Right renal cortex interstitium (tissue), 3 donors: ENCODE measurements at places on chromosomes 4 and X. TPM values are rescaled to one million over a fixed set of nuclear protein-coding genes. Genes with fewer than 3 reads are reported as not detected.

RNF150 gene
- 24.9 TPM for polyA plus RNA-seq

NLGN4X gene
- 14.4 TPM for polyA plus RNA-seq

CENPE gene
- 16.6 TPM for polyA plus RNA-seq

IL3RA gene
- polyA plus RNA-seq: 13.1 TPM

F8A2 gene
- not detected for polyA plus RNA-seq

TRPC5OS gene
- 0.14 TPM for polyA plus RNA-seq

DNA sequence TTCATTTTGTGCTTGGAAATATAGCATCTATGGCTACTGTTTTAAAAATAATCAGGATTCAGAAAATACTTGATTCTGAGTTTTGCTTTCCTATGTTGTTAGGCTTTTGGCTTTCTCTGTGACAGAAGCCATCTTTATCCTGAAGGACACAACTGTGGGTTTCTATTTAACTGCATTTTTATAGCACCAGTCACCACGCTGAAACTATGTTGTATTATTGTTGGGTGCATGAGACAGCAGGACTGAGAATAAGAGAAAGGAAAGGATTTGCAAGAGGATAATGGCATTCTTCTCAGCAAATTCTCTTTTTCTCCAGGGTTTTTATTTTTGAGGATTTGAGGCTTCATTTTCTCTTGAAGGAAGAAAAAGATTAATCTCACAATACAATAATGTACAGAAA is 10.1 kb upstream of the NEUROG2 start:
- no peak for DNase-seq

DNA sequence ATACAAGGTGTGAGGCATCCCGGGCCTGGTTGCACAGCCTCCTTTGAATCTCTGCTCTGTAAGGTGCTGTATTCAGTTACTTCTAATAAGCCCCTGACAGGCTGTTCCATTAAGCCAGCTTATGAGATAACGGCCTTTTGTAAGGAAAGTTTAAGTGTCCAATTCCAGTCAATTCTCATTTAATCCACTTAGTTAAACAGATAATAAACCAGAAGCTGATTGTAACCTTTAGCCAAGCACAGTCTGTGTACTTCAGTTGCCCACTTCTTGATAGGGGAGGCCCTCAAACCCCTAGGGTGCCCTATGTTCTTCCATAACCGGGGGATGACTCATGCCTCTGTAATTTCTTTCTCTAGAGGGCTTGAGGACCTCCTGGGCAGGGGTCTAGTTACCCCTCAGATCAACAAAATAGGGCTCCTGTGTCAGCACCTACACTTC is 63.4 kb downstream of the RASL11B start:
- no peak for DNase-seq

DNA sequence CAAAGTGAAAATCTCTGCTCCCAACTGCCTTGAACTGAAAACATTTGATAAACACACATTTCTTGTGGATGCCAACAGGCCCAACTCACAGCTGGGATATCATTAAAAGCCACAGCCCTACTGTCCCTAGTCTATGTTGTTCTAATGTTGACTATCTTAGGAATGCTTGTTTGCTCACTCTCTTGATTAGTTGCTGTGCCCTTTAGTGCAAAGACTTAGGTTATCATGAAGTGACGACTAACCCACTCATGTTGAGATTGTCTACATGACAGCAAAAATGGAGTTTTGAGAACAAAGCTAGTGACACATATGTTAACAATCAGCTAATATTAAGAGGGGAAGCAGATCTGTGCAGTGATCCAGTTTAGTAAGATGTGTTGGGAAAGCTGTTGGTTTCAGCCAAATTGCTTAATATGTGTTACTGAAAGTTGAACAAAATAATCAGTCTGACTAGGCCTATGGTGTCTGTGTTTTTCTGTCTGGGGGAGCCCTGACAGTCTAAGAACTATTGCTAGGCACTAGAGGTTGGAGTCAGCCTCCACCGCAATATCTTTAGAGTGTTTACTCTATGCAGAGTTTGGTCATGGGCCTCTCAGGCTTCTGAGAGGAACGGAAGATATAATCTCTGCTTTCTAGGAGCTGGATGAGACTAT is 125.5 kb downstream of the ATG4A start:
- DNase-seq: no peak

- DNase-seq: no peak
Observed at GRCh38 chr4:99724067-99724466, 66.4 kb upstream of the C4orf54 start.

DNA sequence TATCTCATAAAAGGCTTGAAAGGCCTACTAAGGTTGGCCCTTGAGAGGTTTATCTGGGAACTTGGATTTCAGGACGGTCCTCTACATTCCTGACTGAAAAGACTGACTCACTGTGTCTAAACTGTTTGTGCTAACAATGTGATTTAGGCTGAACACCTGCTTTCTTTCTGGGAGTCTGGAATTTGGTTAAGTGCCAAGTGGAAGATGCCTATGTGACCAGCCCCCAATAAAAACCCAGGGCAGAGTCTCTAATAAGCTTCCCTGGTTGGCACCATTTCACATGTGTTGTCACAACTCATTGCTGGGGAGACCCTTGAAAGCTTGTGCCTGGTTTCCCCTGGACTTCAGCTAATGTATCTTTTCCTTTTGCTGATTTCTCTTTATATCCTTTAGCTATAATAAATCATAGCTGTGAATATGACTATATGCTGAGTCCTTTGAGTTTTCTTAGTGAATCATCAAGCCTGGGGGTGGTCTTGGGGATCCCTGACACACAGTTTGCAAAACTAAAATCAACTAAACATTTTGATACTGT is 55.1 kb downstream of the GPR82 start:
- DNase-seq: no peak

- no peak for DNase-seq
Observed at GRCh38 chr4:2935762-2936743, 27.2 kb downstream of the NOP14 start.

DNA sequence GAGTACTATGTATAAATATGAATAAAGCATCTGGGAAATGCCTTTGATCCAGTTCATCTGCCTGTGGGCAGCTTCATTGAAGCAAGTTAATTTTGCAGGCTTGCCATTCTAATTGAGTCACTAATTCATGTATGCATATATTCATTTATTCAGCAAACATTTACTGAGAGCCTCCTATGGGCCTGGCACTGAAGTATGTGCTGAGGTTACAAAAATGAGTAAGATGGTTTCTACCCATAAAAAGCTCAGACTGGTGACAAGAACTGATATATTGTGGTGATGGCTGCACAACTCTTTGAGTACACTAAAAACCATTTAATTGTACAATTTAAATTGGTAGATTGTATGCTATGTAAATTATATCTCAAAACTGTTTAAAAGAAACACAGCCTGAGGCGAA is 1.1 kb upstream of the MRPL1 start:
- DNase-seq: no peak

DNA sequence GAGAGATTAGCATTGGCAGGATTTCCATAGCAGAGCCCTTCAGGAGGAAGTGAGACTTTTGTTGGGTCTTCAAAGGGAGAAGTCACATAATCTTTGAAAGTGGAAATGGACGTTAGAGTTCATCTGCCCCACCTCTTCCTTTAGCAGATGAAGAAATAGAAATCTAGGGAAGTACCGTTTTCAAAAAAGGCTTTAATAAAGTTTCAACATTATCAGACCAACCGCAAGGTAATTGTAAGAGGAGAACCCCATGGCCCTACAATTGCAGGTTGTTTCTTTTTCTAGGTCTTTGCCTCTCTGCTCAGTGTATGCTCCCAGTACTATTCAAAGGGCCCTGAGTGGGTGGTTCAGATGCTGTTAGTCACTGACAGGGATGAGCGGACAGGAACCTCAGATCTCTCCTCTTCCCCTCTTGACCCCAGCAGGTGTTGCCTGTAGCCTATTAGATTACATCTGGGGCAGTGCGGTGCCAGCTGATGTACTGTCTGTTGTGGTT is 48.6 kb upstream of the AP1S2 start:
- no peak for DNase-seq

- DNase-seq: no peak
Observed at GRCh38 chr4:138706201-138706600, 309.4 kb upstream of the NOCT start.

DNA sequence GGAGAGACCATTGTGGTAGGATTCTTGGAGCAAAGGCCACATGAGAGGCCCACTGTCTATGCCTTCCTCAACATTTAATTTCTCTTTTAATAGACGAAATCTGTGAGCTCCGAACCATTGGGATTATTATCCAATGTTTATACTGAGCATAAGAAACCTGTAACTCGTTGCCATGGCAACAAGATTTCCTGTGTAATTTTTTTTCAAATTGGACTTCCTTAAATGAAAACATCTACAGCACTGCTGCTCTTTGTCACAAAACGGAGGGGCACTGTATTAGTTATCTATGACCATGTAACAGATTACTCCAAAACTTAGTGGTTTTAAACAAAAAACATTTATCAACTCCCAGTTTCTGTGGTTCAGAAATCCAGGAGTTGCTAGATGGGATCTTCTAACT is 38.7 kb downstream of the PPP1R2C start:
- DNase-seq: no peak

DNA sequence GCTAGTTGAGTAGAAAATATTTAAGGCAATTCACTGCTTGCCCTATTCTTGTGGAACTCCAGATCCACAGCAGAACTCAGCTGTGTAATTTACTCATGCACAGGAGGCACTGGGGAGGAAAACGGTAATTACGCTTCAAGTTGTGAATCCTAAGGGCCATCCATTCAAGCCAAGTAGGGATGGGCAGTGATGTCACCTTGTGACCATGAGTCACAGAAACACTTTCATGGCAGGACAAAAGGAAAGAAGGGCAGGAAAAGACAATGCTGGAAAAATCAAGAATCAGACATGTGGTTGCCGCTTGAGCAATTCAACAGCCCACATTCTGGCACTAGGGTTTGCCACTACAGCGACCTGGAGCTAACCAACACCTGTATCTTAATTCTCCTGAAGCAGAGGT is 1.4 kb downstream of the PAQR3 start:
- no peak for DNase-seq
